Stimulated activated CD4-positive, alpha-beta T cell treated with anti-CD3 and anti-CD28 coated beads, Interleukin-15, amount 100 ng/mL, for 24 hours (primary cell): ENCODE measurements at places on chromosomes 3 and 15.

GRCh38 chr3:140061211-140061610 is 126.2 kb downstream of the CLSTN2 start:
- no peak for DNase-seq

DNA sequence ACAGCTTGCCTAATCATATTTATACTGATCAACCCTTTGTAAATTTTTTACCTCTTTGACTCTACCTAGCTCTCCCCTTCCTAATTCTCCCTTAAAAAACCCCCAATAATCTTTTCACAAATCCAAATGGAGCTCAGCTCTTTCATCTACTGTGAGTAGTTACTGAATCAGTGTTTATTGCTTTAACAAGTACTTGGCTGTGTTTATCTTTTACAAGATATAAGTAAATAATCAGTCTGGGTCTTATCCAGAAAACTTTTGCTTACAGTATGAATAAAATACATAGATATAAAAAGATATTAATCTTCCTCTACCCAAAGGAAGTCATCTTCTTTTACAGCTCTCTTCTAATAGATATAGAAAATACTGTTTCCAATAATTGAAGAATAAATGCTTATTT is 366.4 kb downstream of the RAP2B start:
- DNase-seq, result no peak

DNA sequence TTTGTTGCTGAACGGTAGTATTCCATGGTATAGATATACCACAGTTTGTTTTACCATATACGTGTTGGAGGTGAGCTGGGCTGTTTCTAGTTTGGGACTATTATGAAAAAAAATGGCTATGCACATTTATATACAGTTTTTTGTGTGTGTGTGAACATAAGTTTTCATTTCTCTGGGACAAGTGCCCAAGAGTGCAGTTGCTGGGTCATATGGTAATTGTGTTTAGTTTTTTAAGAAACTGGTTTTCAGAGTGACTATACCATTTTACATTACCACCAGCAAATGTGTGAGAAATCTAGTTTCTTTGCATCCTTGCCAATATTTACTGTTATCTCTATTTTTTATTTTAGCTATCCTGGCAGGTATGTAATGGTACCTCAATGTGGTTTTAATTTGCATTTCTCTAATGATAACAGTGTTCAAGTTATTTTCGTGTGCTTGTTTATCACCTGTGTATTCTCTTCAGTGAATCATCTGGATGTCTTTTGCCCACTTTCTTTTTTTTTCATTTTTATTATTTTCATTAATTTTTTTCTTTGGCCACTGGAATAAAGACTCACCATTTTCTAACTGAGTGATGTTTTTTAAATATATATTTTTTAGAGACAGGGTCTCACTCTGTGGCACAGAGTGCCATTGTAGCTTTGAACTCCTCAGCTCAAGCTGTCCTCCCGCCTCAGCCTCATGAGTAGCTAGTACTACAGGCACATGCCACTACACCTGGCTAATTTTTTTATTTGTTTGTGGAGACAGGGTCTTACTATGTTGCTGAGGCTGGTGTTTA is 75.3 kb downstream of the ZNF609 start:
- no peak for DNase-seq

GRCh38 chr3:10485806-10486205 is 19.6 kb downstream of the ATP2B2 start:
- no peak for DNase-seq

DNA sequence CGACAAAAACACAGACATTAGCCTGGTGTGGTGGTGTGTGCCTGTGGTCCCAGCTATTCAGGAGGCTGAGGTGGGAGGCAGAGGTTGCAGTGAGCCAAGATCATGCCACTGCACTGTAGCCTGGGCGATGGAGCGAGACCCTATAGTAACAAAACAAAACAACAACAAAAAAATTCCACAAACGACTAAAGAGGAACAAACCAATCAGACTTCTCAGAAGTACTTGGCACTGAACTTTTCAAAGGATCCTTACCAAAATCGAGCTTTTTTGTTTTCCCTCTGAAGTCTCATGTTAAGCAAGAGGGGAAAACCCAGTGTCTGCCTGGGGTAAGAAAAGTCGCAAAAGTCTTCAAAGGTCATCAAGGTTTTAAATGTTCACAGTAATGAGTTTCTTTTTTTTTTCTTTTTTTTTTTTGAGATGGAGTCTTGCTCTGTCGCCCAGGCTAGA is 30.1 kb upstream of the TFRC start:
- peak; percentile 41 for DNase-seq
